ENCODE measurements at places on chromosomes 4 and X.

DNA sequence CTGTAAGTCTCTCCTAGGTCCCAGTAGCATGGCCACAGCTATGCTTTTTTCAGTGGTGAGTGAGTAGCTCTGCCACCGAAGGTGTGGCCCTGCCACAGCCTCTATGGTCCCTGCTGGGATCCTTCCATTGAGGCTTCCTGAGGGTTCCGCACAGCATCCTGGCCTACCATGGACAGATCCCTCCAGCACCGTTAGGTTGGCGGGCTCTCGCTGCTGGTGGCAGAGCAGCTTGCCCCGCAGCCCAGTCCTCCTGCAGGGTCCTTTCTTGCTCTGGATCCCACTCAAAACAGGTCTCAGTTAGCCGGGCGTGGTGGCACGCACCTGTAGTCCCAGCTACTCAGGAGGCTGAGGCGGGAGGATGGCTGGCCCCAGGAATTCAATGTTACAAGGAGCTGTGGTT is 2.4 kb upstream of the PDZD4 start:
- DNase-seq, result no peak

GRCh38 chr4:6873291-6873690 is 36.3 kb upstream of the TBC1D14 start:
- no peak for DNase-seq

GRCh38 chr4:158139086-158139485 is 33.7 kb downstream of the GASK1B start:
- no peak for DNase-seq

- DNase-seq, result no peak
Observed at GRCh38 chr4:101649790-101650515, 140.6 kb upstream of the BANK1 start.

- DNase-seq, result no peak
Observed at GRCh38 chr4:48315728-48316630, 25.4 kb upstream of the SLAIN2 start.

- DNase-seq, result no peak
Observed at GRCh38 chr4:141810712-141811375, 174.5 kb downstream of the IL15 start.

DNA sequence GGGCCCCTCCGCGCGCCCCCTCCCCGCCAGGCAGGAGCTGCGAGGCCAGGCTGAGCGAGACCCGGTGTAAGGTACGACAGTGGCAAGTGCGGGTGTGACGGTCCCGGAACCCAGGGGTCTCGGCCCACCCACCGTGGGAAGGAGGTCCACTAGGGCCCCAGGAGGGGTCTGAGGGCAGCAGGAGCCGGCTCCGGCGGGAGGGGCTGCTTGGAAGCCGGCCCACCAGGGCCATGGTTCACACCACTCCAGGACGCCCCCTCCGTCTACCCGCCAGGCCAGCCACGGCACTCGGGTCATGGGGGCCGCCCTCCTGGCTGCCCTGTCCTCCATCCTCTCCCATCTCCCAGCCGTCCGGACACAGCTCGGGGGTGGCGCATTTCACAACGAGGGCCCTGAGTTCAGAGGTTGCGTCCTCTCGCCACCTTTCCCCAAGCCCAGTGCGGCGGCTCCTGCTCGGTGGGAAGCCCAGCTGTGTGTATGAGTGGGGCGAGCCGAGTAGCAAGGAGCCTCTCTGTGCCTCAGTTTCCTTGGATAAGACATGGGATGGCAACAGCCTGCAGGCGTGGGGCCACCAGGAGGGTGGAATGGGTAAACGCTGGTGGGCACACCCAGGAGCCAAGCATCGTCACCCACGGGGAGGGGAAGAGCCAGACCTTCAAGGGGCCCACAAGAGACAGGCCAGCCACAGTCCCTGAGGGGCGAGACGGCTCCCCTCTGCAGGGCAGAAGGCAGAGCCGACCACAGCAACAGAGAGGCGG is 81.3 kb downstream of the FAM53A start:
- DNase-seq, result no peak

DNA sequence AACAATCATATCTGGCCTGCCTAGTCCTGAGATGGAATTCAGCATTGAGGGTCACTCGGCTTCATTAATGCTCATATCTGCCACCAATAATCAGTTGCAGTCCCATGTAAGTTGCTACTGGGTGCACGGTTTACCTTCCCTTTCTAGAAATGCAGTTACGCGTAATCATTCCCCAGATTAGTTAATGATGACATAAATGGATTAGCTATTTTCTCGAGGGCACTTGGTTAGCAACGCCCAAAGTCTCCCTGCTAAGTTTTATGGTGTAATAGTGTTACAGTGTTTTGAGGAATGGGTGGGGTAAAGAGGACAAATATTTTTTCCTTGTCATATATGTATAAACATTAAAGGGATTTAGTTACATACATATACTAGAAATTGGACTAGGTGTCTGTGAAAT is 118.8 kb downstream of the MID1 start:
- DNase-seq, result no peak

GRCh38 chrX:65574356-65574755 is 39.8 kb upstream of the LAS1L start:
- no peak for DNase-seq

- DNase-seq, result no peak
Observed at GRCh38 chr4:153798901-153799693, 10.2 kb upstream of the SFRP2 start.

GRCh38 chrX:108138814-108139702 is 47.5 kb downstream of the ATG4A start:
- no peak for DNase-seq

- DNase-seq, result no peak
Observed at GRCh38 chr4:45349859-45350258, 623.5 kb upstream of the GNPDA2 start.

DNA sequence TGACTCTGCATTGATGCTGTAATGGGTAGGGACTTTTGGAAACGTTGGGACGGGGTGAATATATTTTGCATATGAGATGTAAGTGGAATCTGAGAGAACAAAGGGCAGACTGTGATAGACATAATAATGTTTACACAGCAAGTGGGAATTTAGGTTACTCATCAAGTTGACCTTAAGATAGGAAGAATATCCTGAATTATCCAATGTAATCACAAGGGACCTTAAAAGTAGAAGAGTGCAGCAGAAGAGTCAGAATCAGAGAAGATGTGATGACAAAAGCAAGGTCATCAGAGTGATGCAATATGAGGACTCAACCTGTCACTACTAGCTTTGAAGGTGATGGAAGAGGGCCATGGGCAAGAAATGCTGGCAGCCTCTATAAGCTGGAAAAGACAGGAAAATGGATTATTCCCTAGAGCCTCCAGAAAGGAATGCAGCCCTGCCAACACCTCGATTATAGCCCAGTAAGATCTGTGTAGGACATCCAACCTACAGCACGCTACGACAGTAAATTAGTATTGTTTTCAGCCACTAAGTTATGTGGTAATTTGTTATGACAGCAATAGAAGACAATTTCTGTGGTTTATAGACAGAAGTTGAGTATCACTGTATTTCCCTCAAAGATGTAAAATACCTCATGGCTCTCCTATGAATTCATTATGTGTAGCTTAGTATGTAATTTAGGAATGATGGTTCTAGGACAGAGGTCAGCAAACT is 26.4 kb downstream of the MORC4 start:
- no peak for DNase-seq

DNA sequence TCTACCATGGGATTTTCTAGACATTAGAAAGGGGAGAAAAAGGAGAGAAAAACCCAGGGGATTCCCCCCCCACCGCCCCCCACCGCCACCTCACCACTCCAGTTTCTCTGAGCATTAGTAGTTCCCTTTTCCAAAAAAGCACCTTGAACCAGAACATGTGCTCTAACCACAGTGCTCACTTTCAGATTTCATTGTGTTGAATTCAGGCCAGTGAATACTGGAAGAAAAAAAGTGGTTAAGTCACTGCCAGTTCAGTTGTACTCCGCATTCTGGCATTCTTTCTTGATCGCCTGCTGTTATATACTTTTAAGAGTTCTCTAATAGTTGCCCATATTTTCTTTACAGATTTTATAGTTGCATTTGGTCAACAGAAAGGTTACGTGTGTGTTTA is 40.9 kb downstream of the JADE3 start:
- no peak for DNase-seq

- no peak for DNase-seq
Observed at GRCh38 chr4:7195546-7196287, 3.4 kb downstream of the SORCS2 start.

- no peak for DNase-seq
Observed at GRCh38 chr4:121485190-121485804, 104.5 kb upstream of the QRFPR start.

DNA sequence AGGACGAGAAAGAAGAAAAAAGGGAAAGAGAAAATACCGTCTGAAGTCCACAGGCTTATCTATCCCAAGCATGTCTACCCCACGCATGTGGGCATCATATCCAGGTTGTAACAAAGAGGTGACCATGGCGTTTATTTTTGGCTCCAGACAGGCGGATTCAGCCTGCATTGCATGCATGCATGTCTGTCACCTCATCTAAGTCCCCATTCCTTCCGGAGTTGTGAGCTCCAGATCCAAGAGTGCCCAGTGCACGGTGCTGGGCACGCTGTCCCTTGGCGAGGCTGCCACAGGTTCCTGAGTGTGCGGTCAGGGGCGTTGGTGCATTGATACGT is 905 bp upstream of the GALNTL6 start:
- no peak for DNase-seq

- no peak for DNase-seq
Observed at GRCh38 chrX:9233141-9233540, 199.2 kb upstream of the FAM9B start.

- no peak for DNase-seq
Observed at GRCh38 chr4:64584981-64585557, 175.8 kb upstream of the TECRL start.

GRCh38 chr4:53059256-53059655 is 197.1 kb downstream of the RASL11B start:
- no peak for DNase-seq

DNA sequence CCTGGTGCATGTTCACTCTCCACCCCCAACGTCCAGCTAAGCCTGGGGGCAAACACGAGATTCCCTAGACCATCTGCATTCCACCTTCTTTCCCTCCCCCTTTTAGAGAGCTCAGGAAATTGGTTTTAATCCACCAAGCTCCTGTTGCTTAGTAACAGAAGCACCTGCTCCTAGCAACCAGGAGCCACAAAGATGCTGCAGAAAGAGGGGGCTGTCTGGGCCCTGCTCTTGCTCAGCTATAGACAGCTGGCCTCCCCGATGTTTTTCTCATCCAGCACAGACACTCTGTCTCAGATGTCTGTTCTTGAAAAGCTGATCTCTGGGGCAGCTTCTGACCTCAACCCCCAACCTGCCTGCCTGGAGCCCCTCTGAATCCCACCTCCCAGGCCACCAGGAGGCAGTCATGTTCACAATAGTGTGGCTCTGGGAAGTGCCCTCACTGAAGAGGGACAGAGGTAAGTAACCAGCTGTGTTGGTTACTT is 71.5 kb downstream of the SLC16A2 start:
- no peak for DNase-seq

DNA sequence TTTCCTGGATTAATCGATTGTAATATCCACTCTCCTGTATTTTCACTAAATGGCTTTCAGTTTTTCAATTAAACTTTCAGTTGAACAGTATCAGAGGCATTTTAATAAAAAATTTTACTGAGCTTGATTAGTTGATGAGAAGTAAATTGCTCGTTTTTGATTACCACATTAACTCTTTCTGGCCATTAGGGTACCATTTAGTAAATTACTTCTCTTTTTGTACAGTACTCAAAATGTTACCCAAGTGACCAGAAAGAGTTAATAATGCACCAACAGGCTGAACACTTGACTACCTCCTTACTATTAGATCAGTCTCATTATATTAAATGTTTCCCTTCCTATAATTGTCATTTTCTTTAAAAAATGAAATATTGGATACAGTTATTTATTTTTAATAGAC is 289.2 kb downstream of the TENM3 start:
- DNase-seq, result no peak

GRCh38 chrX:155662282-155662681 is 49.5 kb upstream of the TMLHE start:
- no peak for DNase-seq

DNA sequence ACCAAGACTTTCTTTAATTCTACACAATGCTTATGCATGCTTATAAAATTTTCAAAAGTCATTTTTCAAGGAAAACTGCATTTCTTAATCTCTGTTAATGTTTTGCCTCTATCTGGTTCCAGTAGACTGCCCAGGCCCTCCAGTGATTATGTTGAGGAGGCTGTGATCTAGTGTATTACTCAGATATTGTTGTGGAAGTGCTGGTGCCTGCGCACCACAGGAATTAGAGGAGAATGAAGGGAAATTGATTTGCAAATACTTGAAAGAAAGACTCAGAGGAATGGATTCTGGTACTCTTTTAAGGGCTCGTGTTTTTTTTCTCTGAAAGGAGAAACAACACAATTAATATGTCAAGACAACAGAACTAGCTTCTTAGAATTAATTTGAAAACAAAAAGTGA is 1015.1 kb downstream of the RPA4 start:
- no peak for DNase-seq

GRCh38 chrX:46967547-46967946 is 55.3 kb downstream of the JADE3 start:
- no peak for DNase-seq

DNA sequence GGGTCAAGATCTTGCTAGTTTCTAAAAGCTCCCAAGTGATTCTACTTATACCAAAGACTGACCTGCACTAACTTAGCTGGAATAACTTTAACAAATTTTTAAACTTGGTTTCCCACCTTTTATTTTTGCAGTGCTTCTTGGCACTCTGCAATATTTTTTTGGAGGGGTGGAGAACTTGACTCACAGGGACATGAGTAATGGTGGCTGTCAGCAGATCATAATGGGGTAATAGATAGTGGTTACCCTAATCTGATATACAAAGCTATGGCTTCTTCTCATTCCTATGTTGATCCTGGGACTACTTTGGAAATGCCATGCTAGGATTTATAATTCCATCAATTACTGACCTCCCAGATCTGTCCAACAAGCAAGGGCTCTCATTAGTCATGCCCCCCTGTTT is 295.7 kb downstream of the GPAT3 start:
- DNase-seq, result no peak

DNA sequence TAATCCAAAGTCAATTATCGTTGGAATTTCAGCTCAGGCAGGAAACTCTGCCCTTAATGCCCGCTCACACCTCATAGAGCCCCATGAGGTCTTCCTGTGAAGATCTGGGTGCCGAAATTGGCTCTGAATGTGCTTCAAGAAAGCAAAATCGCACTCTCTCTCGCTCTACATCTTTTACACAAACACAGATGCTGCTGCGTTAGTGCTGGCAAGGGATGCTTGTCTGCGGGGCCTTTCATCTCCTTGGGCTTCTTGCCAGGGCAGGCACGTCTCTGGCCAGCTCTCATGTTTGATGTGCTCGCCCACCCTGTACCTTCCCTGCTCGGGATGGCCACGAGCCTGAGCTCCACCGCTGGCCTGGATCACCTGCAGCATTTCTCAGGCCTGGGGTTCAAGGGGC is 66.5 kb downstream of the CLCN4 start:
- no peak for DNase-seq

DNA sequence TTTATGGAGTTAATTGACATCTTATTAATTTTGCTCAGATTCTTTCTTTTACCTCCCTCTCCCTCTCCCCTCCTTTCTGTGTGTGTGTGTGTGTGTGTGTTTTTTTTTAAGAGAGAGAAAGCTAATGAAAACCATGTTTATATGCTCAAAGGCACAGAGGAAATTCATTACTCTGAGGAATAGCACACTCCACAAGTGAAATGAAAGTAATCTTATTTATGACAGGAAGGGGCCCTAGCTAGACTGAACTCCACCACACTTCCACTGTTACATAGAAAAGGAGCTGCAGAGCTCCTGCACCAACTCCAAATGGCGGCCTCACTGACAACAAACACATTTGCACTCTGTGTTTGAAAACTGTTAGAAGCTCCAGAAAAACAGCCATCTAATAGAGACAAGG is 150.6 kb downstream of the RASL11B start:
- no peak for DNase-seq

- no peak for DNase-seq
Observed at GRCh38 chr4:23972187-23972586, 82.3 kb upstream of the PPARGC1A start.

GRCh38 chr4:147864607-147865006 is 132.7 kb downstream of the ARHGAP10 start:
- DNase-seq, result no peak
